Vein endothelial cell (primary cell): ENCODE measurements at places on chromosomes 11 and 22. TPM values are rescaled to one million over a fixed set of nuclear protein-coding genes. Genes with fewer than 3 reads are reported as not detected.

Gene CBX6
- 49.2 and 59.8 TPM in 2 replicates for total RNA-seq

Gene MMP27
- not detected in 2 replicates for total RNA-seq

Gene IGLL1
- not detected in 2 replicates for total RNA-seq

Gene GRIK4
- total RNA-seq, result 0.10 and 0.33 TPM in 2 replicates

Gene ARHGAP32
- total RNA-seq, result 8.8 and 9.9 TPM in 2 replicates

Gene TMPRSS6
- total RNA-seq, result not detected in 2 replicates

Gene SLC37A2
- 0.98 and 2.7 TPM in 2 replicates for total RNA-seq

Gene TCF20
- total RNA-seq, result 33.9 and 35.9 TPM in 2 replicates

Gene BACE1
- total RNA-seq, result 16.3 and 16.5 TPM in 2 replicates

Gene ALX4
- not detected in 2 replicates for total RNA-seq

Gene SLC43A3
- total RNA-seq, result 107 and 123 TPM in 2 replicates

Gene KCNJ4
- total RNA-seq, result not detected in 2 replicates

Gene LGALS12
- total RNA-seq, result not detected in 2 replicates

Gene OR8A1
- not detected in 2 replicates for total RNA-seq

Gene NTM
- under 0.01 and 0.29 TPM in 2 replicates for total RNA-seq

Gene SEPTIN5
- total RNA-seq, result 18.4 and 34.6 TPM in 2 replicates

Gene DGCR6
- 0.48 and 2.3 TPM in 2 replicates for total RNA-seq

Gene MEN1
- 21.7 and 26.5 TPM in 2 replicates for total RNA-seq

Gene ANGPTL5
- 0.19 and 1.3 TPM in 2 replicates for total RNA-seq

Gene VSIG2
- 0.33 and 0.86 TPM in 2 replicates for total RNA-seq

Gene PHOX2A
- total RNA-seq, result not detected in 2 replicates

Gene PLEKHA7
- 1.6 and 2.1 TPM in 2 replicates for total RNA-seq

Gene PNPLA3
- 0.98 and 2.9 TPM in 2 replicates for total RNA-seq

Gene LSP1
- 0.29 and 1.3 TPM in 2 replicates for total RNA-seq

Gene ZC3H12C
- total RNA-seq, result 18.6 and 27.0 TPM in 2 replicates

Gene KRTAP5-3
- total RNA-seq, result not detected in 2 replicates

Gene NAALAD2
- total RNA-seq, result 0.29 TPM in 1 of 2 replicates, not detected in the other

Gene MEI1
- total RNA-seq, result 0.96 and 2.6 TPM in 2 replicates

Gene FGF4
- total RNA-seq, result not detected in 2 replicates
